ENCODE measurements at places on chromosomes 13 and 19. TPM values are rescaled to one million over a fixed set of nuclear protein-coding genes. Genes with fewer than 3 reads are reported as not detected.

GRCh38 chr19:10763828-10764339 is 46.0 kb downstream of the DNM2 start:
- H3K4me3 ChIP-seq: no peak overlapping the region
- peaks cover 47% of the 10 kb centered on the region for H3K4me1 ChIP-seq
- no peaks in the 10 kb centered on the region for H3K27me3 ChIP-seq
- H3K27ac ChIP-seq: no peak overlapping the region
- H3K36me3 ChIP-seq: peaks cover 8% of the 10 kb centered on the region

DNA sequence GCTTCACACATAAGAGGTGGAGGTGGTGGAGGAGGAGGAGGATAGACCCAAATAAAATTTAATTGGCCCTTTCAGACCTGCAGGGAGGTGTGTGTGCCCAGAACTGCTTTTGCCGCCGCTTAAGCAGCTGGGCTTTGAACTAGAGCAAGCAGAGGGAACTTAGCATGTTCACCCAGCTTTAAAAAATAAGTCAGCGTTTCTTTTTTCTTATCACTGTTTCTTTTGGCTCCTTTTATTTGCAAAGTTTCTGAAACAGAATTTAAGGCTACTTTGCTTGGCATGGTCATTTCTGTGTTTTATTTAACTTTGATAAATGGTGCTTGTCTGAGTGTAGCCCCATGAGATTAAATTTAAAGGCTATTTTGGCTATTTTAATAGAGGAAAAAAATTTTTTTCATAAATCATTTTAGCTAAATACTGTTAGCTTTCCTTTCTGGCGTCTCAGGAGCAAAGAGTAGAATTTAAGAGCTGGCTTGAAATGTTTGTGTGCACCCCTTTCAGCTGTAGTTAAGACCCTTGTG is 43.3 kb upstream of the RNF113B start:
- no peak for DNase-seq
- no peaks in the 10 kb centered on the region for H3K27me3 ChIP-seq
- no peak overlapping the region for H3K4me3 ChIP-seq
- H3K27ac ChIP-seq: no peak overlapping the region
- peaks cover 14% of the 10 kb centered on the region for H3K4me1 ChIP-seq
- no peaks in the 10 kb centered on the region for H3K36me3 ChIP-seq

DNA sequence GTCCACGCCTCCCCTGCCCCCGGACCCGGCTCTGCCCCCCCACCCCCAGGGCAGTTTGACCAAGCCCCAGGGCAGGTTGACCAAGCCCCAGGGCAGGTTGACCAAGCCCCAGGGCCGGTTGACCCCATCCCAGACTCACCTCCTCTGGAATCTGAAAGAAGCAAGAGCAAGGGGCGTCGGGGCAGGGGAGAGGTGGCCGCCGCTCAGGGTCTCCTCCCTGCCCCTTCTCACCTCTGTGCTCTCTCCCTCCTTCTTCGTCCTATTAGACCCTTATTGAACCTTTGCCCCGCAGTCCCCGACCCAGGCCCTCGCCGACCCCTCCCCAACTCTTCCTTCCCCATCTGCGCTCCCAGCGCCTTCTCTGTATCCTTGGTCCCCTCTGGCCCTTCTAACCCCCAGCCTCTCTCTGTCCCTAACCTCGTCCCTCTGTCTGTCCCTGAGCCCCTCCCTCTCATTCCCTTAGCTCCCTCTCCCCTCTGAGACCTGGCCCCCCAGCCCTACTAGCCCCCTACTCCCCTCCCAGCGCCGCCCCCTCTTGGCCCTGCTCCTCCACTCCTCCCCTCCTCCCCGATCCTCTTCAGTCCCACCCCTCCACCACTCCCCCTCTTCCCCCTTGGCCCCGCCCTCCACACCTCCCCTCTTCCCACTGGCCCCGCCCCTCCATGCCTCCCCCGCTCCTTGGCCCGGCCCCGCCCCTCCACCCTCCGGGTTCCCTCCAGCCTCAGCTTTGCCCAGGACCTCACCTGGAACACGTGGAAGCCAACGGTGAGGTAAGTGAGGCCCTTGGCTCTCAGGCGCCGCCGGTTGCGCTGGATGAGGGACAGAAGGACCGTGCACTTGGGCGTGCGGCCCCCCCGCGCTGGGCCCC is 7.6 kb downstream of the CAPN12 start:
- peak; percentile 76 for DNase-seq
- H3K4me3 ChIP-seq: peak overlapping the region; percentile 42
- H3K27me3 ChIP-seq: no peaks in the 10 kb centered on the region
- H3K4me1 ChIP-seq: peaks cover 3% of the 10 kb centered on the region
- no peaks in the 10 kb centered on the region for H3K36me3 ChIP-seq

GRCh38 chr13:72678312-72678711 is 49.1 kb downstream of the MZT1 start:
- no peak overlapping the region for H3K4me3 ChIP-seq
- no peak for DNase-seq

- H3K36me3 ChIP-seq: no peaks in the 10 kb centered on the region
- no peak overlapping the region for H3K27ac ChIP-seq
- H3K27me3 ChIP-seq: no peaks in the 10 kb centered on the region
- H3K4me1 ChIP-seq: no peaks in the 10 kb centered on the region
Measured at GRCh38 chr13:51113186-51113881, 2.3 kb upstream of the C13orf42 start.

DNA sequence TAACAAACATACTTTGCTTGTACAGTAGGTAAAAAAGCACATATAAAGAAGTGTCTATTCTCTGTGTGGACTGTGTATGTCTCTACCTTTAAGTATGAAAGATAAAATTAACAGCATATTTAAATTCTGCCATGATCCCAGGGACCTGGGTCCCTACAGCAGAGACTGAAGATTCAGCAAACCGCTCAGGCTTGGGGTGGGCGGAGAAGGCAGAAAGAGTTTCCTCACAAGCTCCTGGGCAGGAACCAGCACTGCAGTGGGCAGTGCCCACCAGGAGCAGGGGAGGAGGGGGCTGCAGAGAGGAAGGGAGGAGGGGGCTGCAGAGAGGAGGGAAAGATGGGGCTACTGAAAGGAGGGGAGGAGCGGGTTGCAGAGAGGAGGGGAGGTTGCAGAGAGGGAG is 44.6 kb upstream of the GRTP1 start:
- H3K4me1 ChIP-seq: no peaks in the 10 kb centered on the region
- no peak overlapping the region for H3K4me3 ChIP-seq
- no peaks in the 10 kb centered on the region for H3K27me3 ChIP-seq

DNA sequence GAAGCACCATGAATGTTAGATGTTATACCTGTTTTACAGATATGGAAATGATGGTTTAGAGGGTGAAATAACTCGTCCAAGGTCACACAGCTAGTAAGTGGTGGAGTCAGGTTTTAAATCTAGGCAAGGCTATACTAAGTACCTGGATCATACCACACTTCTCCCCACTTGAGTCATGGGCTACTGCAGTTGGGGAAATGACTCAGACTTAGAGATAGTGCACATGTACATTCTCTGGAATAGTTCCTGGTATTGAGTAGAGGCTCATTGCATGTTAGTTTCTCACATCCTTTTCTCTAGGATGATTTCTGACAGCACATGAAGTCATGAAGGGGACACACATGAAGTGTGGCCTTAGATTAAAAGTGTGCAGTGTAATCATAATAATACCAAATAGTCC is 76.2 kb upstream of the TNFSF11 start:
- DNase-seq: no peak
- H3K36me3 ChIP-seq: no peaks in the 10 kb centered on the region
- no peaks in the 10 kb centered on the region for H3K4me1 ChIP-seq
- no peak overlapping the region for H3K27ac ChIP-seq
- H3K4me3 ChIP-seq: no peak overlapping the region
- H3K27me3 ChIP-seq: no peaks in the 10 kb centered on the region

- no peak overlapping the region for H3K4me3 ChIP-seq
- DNase-seq: no peak
- H3K27ac ChIP-seq: no peak overlapping the region
- H3K4me1 ChIP-seq: no peaks in the 10 kb centered on the region
Measured at GRCh38 chr13:89968470-89968869, 1379.0 kb upstream of the MIR17HG start.

The GMIP gene
- 6.5 TPM for total RNA-seq

The C19orf73 gene
- 1.4 TPM for total RNA-seq

The CEACAM19 gene
- total RNA-seq: 1.6 TPM

Data from liver (tissue), 10 donors.